Left lobe of liver (tissue), 2 donors: ENCODE measurements at places on chromosomes 6 and 20.

GRCh38 chr6:121695329-121695728 is 259.9 kb downstream of the GJA1 start:
- DNase-seq, result no peak

- DNase-seq, result no peak
Observed at GRCh38 chr20:9417665-9418064, 96.7 kb upstream of the LAMP5 start.

DNA sequence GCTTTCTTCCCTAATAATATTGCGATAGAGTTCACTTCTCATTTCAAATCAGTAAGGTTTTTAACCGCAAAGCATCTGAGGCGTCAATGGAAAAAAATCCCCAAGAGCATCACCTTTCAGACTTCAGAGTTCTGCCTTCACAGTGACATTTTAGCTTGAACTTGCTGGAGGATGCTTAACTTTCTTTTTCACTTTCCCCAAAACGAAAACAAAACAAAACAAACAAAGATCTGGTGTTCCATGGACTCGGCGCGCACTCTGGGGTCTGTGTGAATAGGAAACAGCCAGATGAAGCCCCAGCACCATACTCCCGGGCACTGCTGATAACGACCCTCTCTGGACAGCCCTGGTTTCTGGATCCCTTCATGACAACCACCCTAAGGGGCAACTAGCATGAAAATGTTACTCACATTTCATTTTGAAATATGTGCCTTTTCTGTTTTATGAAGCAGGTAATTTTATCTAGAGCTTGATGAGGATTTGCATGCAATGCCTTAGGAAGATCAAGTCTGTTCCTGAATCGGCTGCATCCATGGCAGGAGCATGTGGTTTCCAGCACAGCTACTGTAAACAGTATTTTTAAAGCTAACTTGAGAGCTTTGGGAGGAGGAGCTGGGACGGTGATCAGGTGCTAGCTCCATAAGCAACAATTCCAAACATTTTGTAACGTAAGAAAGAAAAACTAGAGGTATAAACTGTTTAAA is 44.5 kb downstream of the RAMACL start:
- DNase-seq, result no peak

- DNase-seq, result peak; percentile 45
Observed at GRCh38 chr6:35080821-35081425, 60.2 kb downstream of the TCP11 start.

DNA sequence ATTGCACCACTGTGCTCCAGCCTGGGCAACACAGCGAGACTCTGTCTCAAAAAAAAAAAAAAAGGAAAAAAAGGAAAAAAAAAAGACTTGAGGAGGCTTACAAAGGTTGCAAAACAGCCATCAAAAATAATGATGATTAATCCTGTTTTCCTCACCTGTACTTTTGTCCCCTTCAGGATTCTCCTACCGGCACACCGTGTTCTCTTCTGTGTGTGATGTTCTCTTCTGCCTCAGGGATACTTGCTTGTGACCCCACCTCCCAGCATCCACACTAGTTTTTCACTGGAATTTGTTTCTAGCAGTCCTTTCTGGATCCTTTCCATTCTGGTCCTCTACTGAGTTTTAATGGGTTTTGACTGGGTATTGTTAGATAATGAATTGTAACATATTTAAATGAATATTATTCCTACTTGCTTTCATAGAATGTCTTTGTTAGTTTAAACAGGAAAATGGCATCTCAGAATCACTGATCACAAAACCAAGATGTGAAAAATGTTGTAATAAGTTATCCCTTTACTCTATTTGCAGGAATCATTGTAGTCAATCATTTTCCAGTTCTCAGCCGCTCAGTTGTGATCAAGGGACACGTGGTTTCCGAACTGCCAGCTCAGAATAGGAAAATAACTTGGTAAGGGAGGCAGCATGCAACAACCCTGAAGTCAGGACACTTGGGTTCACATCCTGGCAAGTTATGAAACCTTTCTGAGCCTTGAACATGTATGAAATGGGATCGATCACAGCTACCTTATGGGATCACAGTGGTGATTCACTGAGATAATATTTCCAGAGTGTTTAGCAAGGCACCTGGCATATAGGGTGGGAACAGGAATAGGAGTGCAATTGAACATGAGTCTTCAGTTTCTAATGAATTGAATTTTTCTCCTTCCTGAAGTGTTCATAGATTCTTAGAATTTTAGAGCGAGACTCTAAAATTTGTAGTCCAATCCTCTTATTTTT is 8.5 kb downstream of the C6orf89 start:
- DNase-seq, result no peak

DNA sequence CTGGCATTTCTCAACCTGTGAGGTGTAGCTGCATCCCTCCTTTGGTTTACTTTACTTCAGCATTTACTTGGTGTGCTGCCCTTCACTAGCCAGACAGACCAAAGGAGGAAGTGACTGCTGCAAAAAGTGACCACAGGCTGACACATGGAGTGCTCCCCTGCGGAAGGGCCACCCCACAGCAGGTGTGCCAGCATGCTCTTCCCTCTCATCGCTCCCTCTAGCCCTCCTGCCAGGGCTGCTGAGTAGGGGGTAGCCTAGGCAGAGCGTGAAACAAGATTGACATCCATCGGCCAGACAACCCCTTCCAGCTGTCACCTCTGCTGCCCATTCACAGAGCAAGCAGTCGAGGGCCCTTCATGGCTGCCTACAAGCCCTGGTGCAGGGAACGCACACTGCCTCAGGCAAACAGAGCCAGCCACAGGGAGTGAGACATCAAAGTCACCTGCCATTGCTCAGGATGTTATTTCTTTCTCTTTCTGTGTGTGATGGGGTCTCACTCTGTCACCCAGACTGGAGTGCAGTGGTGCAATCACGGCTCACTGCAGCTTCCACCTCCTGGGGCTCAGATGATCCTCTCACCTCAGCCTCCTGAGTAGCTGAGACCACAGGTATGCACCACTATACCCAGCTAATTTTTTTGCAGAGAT is 102.0 kb upstream of the RPS6KA2 start:
- DNase-seq, result no peak

DNA sequence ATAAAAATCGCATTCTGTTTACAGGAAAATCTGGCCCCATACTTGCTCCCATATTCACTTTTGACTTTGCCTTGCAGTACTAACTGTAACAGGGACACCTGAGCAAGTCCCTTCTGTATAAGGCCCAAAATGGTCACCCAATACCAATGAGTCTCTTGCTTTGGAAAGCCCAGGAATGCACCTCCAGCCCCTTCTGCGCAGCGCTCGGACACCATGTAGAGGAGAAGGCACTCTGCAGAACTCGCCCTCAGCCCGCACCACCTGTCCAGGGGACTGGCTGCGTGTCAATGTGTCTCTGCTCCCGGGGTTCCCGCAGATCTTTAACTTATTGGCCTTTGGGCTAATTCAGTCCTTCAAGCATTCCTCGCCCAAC is 746 bp upstream of the PRND start:
- DNase-seq, result no peak

- no peak for DNase-seq
Observed at GRCh38 chr20:20685635-20686034, 26.8 kb downstream of the RALGAPA2 start.

DNA sequence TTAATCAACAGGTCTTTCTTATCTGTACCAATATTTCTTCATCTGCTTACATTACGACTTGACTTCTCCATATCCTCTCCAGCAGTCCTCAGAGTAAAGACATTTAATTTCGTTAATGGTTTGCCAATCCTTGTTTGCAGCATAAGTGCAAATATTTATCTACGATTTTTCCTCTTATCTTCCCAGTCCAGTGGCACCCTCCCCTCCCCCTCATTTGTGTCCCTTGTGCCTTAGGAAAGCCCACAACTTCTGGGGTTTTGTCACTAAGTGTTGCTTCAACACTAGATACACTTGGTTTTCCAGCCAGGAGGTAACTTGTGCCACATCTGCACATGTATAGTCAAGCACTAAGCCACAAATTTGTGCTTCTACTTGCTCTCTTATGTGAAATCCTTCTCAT is 327.2 kb downstream of the CBLN4 start:
- DNase-seq, result peak; percentile 87

GRCh38 chr6:22749696-22750095 is 180.3 kb downstream of the HDGFL1 start:
- DNase-seq, result no peak

- no peak for DNase-seq
Observed at GRCh38 chr6:1103945-1104623, 207.8 kb upstream of the FOXQ1 start.

DNA sequence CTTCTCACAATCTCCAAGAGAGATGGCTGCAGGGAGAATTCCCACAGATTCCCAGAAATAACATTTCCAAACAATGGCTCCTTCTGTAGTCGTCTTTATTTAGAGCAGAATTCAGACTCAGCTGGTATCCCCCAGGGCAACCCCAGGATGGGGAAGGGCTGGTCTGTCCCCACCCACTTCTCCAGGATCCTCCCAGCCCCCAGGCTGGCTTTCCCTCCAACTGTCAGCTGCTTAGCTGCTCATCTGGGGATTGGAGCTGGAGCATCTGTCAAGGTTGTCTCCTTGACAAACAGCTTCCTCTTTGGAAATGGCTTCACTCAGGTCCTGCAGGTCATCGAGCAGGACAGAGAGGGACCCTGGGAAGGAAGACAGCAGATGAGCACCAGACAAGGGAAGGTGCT is 3.5 kb upstream of the PSORS1C2 start:
- DNase-seq, result no peak

DNA sequence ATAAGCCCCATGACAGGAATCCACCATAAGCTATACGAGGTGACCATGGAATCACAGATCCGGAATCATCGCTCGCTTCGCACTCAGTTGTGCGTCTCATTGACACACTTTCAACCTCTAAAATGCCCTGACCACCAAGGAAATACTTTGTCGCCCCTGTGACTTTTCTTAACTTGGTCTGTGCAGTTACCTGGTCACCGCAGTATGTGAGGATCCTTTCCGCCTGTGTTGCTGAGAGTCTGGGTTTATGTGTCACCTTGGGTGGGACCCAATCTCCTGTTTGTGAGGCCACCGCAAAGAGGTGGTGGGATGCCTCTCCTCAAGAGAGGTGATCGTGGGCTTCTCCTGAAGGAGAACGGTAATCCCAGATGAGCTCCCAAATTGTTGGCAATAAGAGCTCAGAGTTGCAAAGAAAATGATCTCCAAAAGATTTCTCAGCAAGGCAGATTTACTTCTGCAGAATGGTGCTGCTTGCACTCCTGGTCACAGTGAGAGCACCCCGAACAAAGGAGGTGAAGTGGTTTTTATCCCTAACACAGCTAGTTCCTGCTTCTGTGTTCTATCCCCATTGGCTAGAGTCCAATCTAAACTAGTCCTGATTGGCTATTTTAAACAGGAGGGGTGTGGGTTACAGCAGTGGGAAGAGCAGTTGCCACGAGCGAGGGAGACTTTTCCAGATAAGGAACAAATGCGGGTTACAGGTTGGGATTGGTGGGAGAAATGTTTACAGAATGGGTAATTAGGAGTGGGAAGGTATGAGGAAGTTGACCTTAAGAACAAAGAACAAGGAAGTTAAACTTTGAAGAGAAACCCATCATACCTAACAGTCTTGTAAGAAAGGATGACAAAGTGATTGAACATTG is 9.1 kb upstream of the ZNFX1 start:
- DNase-seq, result no peak

- DNase-seq, result no peak
Observed at GRCh38 chr6:130600880-130601341, 226.3 kb upstream of the SMLR1 start.
